Spinal cord (tissue), 10 donors: ENCODE measurements at places on chromosomes 3 and 15. TPM values are rescaled to one million over a fixed set of nuclear protein-coding genes. Genes with fewer than 3 reads are reported as not detected.

GP9 gene
- 0.59 TPM for polyA plus RNA-seq

LMOD3 gene
- 0.47 TPM for polyA plus RNA-seq

SCN11A gene
- 0.81 TPM for polyA plus RNA-seq

CAND2 gene
- 16.3 TPM for polyA plus RNA-seq

GRAMD1C gene
- 13.1 TPM for polyA plus RNA-seq

SH3GL3 gene
- polyA plus RNA-seq: 84.8 TPM

TRMT10C gene
- polyA plus RNA-seq: 21.4 TPM

TFG gene
- polyA plus RNA-seq: 117 TPM

OR5H2 gene
- polyA plus RNA-seq: not detected

TRIM69 gene
- 50.4 TPM for polyA plus RNA-seq

RBP2 gene
- polyA plus RNA-seq: 0.38 TPM

GATM gene
- 249 TPM for polyA plus RNA-seq
